Stimulated activated naive CD4-positive, alpha-beta T cell treated with Interleukin-2 at 50 U/mL for 16 hours (primary cell): ENCODE measurements at places on chromosomes 5 and 9.

GRCh38 chr5:83340511-83340918 lies 131.0 kb upstream of the VCAN start:
- no peak for DNase-seq

GRCh38 chr5:108998216-108998615 lies 250.5 kb downstream of the FER start:
- no peak for DNase-seq

GRCh38 chr5:23072179-23072578 lies 219.0 kb upstream of the CDH12 start:
- DNase-seq: no peak

- no peak for DNase-seq
Measured at GRCh38 chr5:136127560-136127959, 5.1 kb upstream of the SMAD5 start.

GRCh38 chr9:122186301-122186700 lies 26.6 kb downstream of the MORN5 start:
- DNase-seq: no peak

DNA sequence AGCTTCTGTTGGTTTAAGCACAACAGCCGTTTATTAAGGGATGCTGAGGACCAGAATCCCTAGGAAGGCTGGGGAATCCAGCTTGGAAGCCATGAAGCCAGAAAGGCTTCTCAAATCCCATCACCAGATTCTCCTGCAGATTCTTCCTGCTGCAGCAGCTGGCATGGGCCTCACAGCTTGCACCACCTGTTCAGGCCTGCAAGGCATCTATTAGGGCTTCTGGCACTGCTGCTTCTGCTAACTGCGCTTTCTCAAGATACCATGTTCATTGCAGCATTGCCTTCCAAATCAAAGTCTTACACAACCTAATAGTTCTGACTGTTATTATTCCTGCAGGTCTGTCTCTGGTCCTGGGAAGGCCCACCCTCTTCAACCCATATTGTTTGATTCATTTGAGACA lies 51.2 kb upstream of the ZNF366 start:
- no peak for DNase-seq

DNA sequence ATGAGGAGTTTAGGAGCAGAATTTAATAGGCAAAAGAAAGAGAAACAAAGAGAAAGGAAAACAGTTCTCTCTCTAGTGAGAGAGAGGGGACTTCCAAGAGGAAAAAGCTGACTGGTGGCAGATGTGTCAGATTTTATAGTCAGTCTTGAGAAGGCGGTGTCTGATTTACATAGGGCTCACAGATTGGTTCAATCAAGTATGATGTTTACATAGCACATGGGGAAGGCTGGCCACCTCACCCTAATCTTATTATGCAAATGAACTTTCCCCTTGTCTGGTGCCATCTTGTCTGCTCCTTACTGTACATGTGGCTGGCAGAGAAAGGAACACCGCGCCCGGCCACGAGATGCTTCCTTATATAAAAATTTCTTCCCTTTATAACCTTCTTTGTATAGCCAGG lies 24.7 kb downstream of the UNC13B start:
- no peak for DNase-seq

DNA sequence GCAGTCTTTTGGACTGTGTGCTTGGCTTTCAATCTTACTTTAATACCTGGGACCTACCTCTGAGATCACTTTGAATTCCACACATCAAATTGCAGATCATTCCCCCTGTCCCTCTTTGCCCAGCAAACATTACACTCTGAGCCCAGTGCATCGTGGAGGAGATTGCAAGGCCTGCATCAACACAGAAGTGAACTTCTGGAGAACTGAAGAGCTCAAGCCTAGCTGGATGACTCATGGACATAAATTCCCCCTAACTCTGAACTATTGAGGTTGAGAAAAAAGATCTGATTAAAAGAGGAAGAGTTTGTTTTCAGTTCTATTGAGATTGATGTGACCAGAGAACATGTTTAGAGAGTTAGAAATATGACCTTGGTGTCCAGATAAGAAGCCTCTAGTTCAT lies 316.0 kb upstream of the DMAC1 start:
- DNase-seq: no peak

DNA sequence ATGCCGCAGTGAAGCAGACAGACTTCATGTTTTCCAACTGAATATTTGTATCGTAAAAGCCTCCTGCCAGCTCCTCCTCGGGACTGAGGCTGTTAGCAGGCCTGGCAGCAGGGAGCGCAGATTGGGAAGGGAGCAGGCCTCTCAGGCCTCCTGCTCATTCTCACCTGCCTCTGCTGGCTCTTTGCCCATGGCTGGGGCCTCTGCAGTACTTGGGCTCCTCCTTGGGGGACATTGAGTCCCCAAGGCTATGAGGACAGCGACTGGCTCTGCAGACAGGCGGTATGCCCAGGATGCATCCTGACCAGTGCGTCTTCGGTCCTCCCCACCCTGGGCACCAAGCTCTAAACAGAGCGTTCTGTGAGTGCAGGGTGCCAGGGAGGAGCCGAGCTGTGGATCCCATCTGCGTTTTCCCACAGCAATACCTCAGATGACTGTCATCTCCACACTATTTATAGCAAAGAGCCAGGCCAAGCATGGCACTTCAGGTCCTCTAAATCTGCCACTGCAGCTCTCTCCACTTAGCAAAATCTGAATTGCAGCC lies 38.7 kb downstream of the TSTD2 start:
- DNase-seq: no peak

DNA sequence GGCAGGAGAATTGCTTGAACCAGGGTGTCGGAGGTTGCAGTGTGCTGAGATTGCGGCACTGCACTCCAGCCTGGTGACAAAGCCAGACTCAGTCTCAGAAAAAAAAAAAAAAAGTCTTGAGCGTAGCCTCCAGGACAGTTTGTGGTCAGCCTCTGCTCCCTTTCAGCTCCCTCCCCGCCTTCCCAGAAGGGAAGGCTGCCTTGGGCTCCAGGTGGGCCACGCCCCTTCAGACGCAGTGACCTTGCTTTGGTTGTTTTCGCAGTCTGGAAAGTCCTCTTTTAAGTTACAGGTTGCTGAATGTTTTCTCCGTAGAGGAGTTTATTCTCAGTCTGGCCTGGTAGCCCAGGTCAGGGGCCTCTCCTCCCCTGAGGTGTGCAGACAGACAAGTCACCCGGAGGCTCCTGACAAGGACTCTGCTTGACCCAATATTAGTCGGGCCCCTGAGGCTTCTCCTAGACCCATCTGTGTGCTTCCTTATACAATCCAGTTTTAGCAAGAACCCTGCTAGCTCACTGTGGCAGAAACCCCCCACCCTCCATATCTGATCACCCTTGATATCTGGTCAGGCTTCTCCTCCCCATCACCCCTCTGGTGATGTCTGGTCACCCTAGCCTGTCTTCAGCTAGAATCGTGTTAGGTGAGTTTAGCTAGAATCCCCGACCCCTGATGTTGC lies 31.6 kb upstream of the N4BP3 start:
- DNase-seq: no peak

DNA sequence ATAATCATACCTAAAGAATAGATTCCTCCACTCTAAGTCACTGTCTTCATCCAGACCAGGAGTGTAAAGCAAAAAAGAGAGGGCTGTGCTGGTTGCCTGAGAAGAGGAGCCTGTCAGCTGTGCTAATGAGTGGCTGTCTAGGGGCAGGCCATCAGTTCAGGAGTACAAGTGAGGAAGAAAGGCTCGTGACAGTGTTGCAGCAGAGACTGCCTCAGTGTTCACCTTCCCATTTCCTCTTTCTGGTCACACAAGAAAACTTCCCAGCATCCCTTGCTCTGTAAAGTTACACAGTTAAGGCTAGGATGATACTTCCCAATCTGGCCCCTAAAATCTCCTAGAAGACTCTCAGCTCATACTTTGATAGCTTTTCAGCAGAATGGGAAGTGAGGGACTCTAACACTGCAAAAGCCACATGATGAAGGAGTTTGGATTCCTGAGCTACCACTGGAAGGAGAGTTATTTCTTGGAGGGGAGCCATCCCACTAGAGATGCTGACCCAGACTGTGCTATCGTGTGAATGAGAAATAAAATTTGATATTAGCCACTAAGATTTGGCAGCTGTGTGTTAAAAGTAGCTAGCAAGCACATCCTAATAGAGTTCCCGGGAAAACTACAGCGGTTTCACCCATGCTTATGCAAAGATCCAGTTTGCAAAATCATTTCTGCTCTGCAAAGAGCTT lies 67.1 kb downstream of the ADAMTS12 start:
- DNase-seq: no peak

GRCh38 chr9:96513622-96514021 lies 63.7 kb downstream of the HABP4 start:
- no peak for DNase-seq

GRCh38 chr9:112186695-112187094 lies 11.6 kb upstream of the SUSD1 start:
- DNase-seq: no peak

GRCh38 chr5:124199893-124200292 lies 546.5 kb downstream of the ZNF608 start:
- no peak for DNase-seq

GRCh38 chr5:29462241-29462640 lies 1731.2 kb upstream of the CDH6 start:
- no peak for DNase-seq

DNA sequence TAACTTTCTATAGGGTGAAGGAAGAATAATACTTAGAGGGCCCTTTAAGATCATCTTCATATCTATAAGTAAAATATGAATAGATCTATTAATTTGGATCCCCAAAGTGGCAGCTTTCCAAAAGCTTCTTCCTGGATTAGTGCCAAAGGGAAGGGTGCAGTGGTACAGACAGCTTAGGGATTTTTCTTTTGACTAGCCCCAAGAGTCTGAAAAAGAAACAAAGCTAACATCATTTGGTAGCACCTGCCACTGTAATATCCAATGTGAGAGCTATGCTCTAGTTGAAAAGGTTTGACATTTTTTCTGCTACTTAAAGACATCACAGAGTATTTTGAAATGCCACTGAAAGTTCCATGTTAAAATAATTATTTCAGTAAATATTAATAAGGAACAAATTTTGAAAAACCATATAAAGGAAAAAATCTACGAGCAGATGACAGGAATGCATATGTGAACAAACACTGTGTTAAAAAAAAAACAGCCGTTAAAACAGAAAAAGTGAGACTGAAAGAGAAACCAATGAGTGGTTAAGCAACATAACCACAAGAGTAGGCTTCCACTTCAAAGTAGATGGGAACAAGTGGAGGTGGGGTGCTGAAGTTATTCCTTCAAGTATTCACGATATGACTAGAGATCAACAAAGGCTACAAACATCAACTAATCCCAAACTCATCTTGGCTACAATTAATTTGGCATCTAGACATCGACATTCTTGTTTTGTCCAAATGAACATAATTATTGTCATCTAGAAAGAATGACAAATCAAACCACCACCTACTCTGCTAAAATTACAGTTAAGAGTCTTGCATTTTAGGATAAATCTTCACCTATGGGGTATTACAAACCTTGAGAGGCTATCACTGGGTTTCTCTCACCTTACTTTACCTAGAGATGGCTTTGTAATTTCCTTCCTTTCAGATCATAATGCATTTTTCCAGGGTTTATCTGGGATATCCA lies 137.5 kb downstream of the CPLANE1 start:
- no peak for DNase-seq

DNA sequence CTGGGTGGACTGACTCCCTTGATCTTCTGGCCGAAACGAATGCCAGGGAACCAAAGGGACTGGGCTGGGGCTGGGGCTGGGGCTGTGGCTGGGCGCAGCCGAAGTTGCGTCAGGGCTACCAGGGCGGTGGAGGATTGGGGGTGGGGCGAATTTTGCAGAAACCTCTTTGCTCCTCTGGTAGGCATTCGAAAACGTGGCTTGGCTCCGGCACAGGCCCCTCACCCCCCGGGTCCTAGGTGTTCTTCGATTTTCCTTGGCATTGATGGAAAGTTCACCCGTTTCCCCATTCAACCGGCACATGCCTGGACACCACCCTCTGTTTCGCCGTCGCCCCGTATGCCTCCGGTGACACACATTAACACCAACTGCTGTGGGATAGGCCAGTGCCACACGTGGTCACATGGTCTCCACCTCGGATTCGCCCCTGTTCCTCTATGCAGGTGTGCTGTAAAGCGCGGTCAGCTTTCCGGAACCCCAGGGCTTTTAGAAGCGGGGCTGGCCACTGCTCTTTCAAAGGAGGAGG lies 477.1 kb downstream of the SPATA31A7 start:
- no peak for DNase-seq

- DNase-seq: no peak
Measured at GRCh38 chr5:13188371-13188770, 756.1 kb downstream of the DNAH5 start.

- no peak for DNase-seq
Measured at GRCh38 chr9:126474206-126474765, 139.4 kb upstream of the LMX1B start.

- no peak for DNase-seq
Measured at GRCh38 chr9:87592554-87593358, 95.1 kb downstream of the DAPK1 start.

DNA sequence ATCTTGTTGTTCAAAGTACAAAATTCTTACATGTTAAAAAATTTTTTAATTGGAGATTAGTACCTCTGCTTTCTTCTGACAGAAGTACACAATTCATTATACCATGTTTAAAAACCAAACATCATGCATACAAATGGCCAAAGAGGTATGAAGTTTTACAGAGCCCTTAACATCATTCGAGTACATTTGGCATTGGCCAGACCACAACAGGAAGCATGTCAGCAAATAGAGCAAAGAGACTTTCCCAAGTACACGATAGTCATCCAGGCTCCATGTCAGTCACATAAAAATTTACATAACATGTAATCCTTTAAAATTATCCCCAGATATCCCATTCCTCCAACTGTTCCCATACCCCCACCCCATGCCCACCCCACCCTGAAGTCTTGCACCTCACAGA lies 22.5 kb downstream of the HMGCS1 start:
- no peak for DNase-seq

DNA sequence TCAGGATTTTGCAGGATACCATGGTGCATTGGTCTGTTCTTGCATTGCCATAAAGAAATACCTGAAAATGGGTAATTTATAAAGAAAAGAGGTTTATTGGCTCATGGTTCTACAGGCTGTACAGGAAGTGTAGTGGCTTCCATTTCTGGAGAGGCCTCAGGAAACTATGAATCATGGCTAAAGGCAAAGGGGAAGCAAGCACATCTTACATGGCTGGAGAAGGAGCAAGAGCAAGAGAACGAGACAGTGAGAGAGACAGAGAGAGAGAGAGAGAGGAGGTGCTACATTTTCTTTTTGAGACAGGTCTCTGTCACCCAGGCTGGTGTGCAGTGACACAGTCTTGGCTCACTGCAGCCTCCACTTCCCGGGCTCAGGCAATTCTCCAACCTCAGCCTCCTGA lies 43.9 kb downstream of the P4HA2 start:
- no peak for DNase-seq

- no peak for DNase-seq
Measured at GRCh38 chr5:111954516-111955395, 197.8 kb upstream of the NREP start.

DNA sequence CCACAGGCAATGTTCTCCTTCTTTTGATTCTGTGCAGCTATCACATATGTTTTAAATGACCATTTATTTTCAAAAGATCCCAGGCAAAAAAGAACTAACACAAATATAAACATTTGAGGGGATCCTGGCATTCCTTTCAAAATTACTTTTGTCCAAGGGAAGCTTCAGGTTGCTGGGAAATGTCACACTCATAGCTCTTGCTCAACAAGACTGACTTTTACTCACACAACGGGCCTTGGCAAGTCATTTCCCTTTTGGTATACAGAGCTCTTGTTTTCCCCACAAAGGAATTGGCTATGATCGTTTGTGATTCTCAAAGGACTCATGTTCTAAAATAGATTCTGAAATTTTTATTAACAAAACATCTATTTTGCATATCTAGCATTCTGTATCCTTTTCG lies 4.5 kb upstream of the PALM2AKAP2 start:
- no peak for DNase-seq
